Iris pigment epithelial cell (primary cell): ENCODE measurements at places on chromosomes 16 and 17.

- DNase-seq, result peak; percentile 33
Observed at GRCh38 chr17:9987779-9988585, 82.9 kb upstream of the RCVRN start.

DNA sequence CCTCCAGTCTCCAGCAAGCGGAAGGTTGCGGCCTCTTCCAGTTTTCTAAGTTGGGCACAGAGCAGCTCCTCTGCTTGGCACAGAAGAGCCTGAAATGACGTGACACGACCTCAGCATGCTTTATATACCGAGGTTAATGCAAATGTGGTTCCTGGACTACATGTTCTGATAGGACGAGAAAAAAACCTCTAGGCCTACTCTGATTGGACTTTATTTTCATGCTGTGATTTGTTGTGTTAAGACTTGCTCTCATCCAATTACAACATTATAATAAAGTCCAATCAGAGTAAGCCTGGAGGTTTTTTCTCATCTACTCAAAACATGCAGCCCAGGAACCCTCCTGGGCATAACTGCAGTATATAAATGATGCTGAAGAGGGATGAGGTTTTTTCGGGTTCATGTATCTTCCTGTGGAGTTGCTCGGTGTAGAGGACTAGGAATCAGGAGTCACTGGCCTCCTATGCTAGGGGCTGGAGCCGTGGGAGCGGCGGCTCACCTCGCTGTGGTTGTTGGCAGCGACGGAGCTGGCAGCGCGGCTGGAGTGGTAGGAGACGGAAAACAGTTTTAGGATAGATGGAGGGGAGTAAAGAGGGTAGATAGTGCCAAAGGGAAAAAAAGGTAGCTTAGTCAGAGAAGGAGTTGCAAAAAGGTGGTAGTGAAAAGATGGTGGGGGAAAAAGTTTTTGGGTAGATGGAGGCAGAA is 878.0 kb downstream of the KCNJ18 start:
- no peak for DNase-seq

DNA sequence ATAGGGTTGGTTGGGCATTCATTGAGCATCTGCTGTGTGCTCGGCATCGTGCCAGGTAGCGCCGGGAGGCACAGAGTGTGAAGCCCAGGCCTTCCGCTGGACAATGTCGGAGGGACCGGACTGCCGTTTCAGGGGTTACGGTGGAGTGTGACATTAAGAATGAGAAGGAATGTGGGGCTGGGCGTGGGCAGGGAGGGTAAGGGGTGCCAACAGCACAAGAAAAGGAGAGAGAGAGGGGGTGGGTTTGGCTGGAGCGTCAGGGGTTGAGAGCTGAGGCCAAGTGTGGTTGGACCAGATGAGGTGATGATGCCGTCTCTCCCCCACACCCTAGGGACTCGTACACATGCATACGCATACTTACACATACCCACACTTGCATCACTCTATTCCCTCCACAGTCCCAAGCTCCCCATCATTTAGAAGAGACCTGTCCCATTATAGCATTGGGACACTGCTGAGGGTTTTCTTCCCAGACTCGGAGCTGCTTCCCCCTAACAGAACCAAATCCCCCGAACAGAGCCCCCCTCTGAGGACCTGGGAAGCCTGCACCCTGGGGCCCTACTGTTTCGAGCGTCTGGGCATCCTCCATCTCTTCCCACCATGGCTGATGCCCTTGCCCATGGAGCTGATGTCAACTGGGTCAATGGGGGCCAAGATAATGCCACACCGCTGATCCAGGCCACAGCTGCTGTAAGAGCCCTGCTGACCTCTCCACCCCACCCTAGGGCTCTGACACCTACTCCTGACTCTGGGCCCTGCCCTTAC is 3.3 kb upstream of the KCTD11 start:
- no peak for DNase-seq

GRCh38 chr17:80070375-80071115 is 30.8 kb upstream of the GAA start:
- no peak for DNase-seq

DNA sequence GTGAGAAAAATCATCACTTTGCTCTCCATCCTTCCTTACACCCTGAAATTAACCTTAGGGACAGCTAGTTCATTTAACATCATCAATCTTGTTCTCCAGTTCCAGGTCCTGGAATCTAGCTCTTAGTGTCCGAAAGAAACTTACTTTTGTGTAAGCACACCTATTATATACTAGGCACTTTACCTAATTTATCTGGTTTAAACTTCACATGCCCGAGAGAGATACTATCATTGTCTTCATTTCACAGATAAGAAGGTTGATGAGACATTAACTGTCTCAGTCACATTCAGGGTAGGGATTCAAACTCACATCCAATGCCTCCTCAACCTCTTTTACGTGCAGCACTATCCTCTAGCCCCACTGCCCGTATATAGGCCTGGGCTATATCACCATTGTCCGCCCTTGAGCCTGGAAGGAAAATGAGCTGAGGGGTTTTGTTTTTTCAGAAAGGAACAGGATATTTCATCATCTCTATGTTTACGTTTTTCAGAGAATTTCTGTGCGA is 501 bp upstream of the AP2B1 start:
- no peak for DNase-seq

DNA sequence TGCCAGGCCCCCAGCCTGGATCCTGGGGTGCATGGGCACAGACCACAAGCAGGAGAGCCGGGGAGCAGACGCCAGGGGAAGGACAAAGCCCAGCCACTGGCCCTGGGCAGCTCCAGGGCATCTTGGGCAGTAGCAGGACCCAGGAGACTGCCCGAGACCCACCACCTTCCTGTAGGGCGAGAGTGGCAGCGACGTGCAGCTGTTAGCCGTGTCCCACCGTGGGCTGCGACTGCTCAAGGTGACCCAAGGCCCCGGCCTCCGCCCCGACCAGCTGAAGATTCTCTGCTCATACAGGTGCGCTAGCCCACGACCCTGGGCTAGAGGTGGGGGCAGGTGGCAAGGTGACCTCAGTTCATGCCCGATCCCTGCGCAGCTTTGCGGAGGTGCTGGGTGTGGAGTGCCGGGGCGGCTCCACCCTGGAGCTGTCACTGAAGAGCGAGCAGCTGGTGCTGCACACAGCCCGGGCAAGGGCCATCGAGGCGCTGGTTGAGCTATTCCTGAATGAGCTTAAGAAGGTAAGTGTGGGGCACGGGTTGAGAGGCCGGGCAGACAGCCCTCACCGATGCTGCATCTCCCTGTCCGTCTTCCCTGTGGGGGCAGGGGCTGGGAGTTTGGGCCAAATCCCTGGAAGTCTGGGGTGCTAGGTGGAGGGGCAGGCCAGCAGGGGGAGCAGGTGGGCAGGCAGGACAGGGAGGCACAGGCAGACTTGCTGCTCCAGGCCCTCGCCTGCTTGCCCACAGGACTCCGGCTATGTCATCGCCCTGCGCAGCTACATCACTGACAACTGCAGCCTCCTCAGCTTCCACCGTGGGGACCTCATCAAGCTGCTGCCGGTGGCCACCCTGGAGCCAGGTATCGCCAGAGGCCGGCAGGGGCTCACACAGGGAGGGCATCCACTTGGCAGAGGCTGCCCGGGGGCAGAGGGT is 13.5 kb upstream of the SMIM5 start:
- peak; percentile 38 for DNase-seq

- peak; percentile 68 for DNase-seq
Observed at GRCh38 chr16:79601931-79602627, 1.5 kb upstream of the MAF start.

DNA sequence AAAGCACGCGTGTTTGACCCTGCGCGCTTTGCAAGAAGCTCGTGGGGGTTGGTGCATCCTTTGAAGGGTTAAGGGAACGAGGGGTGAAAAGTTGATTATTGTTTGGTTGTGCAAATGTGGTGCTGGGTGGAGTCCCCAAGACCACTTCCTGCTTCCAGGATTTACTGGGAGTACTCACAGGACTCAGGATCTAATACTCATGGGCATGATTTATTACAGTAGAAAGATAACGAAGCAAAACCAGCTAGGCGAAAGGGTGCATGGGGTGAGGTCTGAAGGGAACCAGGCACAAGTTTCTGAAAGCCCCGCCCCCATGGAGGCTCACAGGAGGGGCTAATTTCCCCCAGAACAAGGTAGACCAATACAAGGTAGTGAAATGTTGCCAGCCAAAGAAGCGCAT is 58.8 kb downstream of the RPTOR start:
- no peak for DNase-seq

DNA sequence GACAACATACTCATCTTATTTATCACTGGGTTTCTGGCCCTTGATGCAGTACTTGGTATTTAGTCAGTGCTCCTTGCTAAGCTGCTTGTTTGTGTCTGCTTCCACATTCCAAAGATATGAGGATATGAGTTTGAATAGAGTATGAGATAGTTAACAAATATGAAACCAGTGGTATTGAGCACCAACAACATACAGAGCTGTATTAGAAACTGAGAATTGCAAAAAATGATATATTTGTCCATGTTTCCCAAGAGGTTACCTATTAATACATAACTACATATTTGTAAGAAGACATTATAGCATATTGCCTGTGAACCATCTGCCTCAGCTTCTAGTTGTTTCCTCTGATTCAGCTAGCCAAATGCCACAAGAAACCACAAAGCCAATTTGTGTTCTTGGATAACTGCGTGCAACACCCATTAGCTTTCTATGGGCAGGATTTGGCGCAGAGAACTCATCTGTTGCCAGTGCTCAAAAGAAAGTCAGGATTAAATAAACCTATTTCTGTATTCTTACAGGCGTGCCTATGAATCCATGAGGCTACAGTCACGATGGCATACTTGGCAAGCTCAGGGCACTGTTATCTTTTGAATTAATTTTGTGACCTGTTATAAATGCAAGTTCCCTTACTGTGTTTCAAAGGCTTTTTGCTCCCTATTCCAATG is 194.4 kb downstream of the MAP2K6 start:
- peak; percentile 97 for DNase-seq

- no peak for DNase-seq
Observed at GRCh38 chr17:81558941-81559806, 7.0 kb upstream of the FAAP100 start.

DNA sequence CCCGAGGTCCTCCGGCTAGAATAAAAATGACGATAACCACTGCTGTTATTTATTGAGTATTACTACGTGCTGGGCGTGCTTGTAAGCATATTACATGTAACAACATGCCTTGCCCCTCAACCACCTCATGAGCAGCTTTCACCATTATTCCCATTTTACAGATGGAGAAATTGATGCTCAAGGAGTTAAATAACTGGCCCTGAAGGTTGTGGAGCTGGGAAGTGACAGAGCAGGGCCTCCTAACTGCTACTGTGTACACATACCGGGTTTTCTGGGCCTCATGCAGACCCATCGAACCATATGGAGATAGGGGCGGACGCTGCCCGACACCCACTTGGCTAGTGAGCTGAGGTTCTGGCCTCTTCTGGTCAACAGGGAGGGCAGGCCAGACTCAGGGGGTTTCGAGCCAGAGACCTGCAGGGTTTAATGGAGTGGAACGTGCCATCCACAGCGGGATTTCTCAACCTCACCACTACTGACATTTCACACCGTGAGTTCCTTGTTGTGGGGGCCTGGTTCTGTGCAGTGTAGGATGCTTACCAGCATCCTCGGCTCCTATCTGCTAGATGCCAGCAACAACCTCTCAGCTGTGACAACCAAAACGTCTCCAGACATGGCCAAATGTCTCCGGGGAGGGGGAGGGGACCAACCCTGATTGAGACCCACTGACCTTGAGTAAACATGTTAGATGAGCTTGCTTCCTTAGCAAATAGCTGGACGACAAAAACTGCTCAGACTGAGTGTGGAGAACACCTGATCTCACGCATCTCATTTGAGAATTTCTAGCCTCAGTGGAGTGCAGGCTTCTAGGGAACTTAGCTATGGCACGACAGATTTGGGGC is 432.0 kb downstream of the SLC39A11 start:
- DNase-seq, result no peak

DNA sequence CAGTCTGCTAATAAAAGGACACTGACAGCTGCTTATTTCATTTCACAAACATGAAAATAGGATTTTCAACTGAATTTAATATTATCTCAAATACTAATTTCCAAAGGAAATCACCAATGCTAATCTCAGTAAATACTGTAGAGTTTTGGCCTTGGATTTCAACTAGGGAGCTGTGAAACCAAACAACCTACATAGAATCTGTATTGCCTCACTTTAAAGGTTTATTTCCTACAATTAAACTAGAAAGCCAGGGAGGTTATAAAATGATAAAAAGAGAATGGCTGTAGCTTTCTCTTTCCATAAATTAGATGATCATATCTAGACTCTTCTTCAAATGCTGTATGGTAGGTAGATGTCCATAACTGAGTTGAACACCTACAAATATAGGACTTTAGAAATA is 82.8 kb downstream of the SKAP1 start:
- no peak for DNase-seq

GRCh38 chr17:31294820-31295488 is 2.1 kb downstream of the OMG start:
- DNase-seq, result peak; percentile 50

DNA sequence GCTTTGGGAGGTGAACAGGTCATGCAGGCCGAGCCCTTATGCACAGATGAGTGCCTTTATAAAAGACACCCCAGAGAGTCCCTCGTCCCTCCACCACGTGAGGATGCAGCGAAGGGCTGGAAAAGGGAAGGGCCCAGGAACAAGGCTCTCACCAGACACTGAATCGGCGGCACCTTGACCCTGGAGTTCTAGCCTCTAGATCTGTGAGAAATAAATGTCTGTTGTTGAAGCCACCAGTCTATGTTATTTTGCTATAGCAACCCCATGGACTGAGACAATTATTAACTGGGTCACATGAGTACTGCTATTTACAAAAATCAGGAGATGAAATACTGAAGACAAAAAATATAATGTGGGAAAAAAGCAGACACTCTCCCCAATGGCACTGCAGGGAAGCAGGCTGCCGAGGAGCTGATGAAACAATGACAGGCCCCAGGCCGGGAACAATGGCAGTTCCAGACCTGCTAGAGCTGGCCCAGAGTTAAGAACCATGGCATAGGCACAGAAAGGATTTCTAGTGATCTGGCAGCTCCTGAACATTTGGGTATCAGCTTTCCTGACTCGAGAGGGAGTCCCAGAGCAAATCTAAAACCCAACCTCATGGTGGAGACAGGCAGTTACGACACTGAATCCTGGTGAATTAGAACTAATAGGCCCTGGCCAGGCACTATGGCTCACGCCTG is 17.8 kb upstream of the GGA2 start:
- DNase-seq, result no peak

GRCh38 chr16:20638711-20639335 is 58.7 kb downstream of the ACSM1 start:
- no peak for DNase-seq

- DNase-seq, result no peak
Observed at GRCh38 chr17:12927541-12928425, 90.0 kb downstream of the ELAC2 start.
